ENCODE measurements at places on chromosomes 2 and 18.

DNA sequence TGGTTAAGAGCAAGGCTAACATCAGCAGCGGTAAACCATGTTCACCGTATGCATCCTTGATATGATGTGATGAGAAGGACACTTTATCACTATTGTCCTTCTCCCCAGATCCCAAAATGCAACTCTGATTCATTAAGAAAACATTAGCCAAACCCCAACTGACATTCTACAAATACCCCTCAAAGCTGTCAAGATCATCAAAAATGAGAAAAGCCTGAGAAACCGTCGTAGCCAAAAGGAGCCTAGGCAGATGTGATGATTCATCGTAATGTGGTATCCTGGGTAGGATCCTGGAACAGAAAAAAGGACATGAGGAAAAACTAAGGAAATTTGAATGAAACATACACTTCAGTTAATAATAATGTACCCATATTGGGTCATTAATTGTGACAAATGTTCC, 67.3 kb upstream of the ST6GAL2 start:
- no peak overlapping the region for H3K27ac ChIP-seq
- DNase-seq: no peak
- no peak overlapping the region for H3K4me3 ChIP-seq
- H3K36me3 ChIP-seq: no peaks in the 10 kb centered on the region
- no peaks in the 10 kb centered on the region for H3K27me3 ChIP-seq

DNA sequence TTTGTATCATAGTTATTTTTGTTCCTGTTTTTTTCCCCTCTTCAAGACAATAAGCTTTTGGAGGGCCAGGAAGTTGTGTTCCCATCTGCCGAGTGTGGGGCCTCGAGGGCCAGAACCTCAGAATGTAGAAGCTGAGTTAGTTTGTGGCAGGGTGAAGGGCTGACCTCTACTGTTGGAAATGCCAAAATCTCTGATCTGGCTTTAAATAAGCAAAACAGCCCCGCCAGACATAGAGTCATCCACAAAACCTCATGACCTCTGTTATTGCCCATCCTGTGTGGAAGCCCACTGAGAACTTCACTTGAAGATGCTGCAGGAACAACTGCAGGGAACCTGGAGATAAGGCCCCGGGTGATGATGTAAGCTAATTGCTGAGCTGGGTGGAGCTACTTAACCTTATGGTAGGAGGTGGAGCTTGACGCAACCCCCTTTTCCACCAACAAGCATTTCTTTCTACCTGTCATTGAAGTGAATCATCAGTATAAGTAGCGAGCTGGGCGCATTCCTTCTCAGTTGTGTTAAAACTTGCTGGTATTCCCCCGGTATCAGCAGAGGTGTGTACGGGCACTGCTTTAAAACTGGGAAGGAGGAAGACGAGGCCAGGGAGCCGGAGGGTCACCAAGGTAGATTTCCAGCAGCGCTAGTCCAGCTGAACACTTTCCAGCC, 177.2 kb downstream of the NEDD4L start:
- DNase-seq: no peak
- H3K4me1 ChIP-seq: peaks cover 10% of the 10 kb centered on the region
- H3K27ac ChIP-seq: no peak overlapping the region
- no peaks in the 10 kb centered on the region for H3K36me3 ChIP-seq

- H3K27me3 ChIP-seq: no peaks in the 10 kb centered on the region
- H3K36me3 ChIP-seq: no peaks in the 10 kb centered on the region
- DNase-seq: no peak
- H3K27ac ChIP-seq: no peak overlapping the region
- H3K4me1 ChIP-seq: peaks cover 15% of the 10 kb centered on the region
- H3K4me3 ChIP-seq: no peak overlapping the region
These were observed 139.9 kb downstream of the SH3RF3 start for GRCh38 chr2:109268916-109269315.

GRCh38 chr2:67260343-67261277, 136.5 kb upstream of the ETAA1 start:
- no peaks in the 10 kb centered on the region for H3K27me3 ChIP-seq
- H3K36me3 ChIP-seq: no peaks in the 10 kb centered on the region
- no peak overlapping the region for H3K4me3 ChIP-seq
